ENCODE measurements at places on chromosomes 6 and 20.

DNA sequence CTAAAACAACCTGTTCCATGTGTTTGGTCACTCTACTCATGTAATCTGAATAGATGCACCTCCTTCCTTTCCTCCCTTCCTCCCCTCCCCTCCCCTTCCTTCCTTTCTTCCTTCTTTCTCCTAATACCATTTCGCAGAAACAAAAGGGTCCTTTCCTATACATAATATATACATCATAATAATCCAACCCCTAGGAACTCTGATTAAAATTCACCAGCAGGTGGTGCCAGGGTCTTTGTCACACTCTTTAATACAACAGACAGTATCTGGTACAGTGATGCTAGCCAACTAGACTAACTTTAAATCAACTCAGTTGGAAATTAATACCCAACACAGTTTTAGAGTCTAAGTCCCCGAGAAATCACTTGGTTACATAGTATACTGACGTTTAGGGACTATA is 181.2 kb upstream of the SHLD1 start:
- DNase-seq: peak; percentile 36

- no peak for DNase-seq
Observed at GRCh38 chr6:17172836-17173470, 71.1 kb downstream of the STMND1 start.

DNA sequence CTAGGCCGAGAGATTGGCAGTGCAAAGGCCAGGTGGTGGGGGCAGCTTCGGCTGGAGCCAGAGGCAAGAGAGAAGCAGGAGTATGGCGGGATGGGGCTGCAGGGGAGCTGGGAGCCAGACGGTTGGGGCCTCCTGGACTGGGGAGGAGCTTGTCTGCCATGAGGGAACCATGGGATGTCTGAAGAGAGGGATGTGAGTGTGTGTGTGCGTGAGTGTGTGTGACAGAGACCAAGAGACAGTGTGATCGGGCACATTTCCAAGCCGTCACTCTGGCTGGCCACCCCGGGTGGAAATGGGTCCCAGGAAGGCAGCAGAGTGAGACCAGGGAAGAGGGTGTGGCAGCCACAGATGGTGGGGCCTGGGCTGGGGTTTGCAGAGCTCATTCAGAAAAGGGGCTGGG is 13.8 kb downstream of the PHACTR3 start:
- no peak for DNase-seq

GRCh38 chr20:10263385-10264165 is 44.9 kb downstream of the SNAP25 start:
- DNase-seq: peak; percentile 44

All from DMS153 (cell line).